ENCODE measurements at places on chromosomes 6 and 20.

DNA sequence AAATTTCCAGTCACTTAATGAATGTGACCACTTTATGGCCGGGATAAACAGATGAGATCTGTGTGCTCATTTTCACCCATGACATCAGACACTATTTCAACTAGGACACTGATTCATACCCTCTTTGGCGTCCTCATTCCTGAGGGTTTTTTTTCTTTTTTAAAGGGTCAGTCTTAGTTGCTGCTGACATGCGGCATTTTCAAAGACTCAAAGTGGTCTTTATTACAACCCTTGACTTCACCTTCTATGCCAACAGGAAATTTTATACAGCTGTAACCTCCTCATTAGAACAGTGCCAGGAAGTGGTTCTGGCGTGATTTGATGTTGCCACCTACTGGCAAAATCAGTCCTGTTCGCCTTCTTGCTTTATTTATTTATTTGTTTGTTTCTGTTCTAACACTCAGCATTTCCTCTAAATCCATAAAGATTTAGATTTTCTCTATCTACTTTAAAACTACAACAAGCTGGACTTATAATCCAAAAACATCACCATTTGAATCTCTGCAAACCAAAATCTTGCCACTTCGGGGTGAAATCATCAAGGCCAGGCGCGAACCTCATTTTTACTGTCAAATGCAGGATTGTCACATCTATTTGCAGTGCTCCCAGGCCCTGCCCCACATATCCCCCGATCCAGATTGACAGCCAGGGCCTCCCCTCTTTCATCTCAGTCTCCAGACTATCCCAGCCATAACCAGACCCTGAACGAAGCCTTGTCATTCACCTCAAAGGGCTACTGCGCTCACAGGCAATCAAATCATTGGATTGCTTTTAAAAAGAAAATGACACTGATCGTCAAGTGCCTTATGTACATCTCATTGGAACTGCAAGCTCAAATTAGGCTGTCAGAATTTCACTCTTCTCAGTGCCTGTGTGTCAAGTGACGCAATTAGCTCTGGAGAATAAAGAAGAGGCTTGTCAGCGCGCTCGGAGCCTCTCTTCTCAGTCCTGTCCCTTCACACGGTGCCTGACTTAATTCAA, 77.5 kb downstream of the C6orf118 start:
- DNase-seq, result peak; percentile 10

DNA sequence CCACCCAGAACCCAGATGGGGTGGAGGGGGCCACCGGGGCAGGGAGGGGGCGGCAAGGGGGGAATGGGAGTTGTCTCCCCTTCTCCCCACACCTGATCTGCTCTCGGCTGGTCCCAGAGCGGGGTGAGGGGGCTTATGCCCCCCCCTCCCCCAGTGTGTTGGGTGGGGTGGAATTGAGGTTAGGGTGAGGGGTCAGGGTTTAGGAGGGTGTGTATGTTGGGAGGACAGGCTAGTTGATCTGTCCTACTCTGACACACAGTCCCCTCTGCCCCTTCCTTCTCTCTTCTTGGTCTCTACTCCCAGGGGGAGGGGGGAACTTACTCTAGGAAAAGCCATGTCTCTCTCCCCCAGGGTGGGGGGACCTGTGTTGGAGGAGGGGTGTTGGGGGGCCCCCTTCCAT, 1.9 kb upstream of the ZBTB9 start:
- DNase-seq, result no peak

GRCh38 chr6:42929821-42930360, 611 bp downstream of the CNPY3 start:
- peak; percentile 21 for DNase-seq

DNA sequence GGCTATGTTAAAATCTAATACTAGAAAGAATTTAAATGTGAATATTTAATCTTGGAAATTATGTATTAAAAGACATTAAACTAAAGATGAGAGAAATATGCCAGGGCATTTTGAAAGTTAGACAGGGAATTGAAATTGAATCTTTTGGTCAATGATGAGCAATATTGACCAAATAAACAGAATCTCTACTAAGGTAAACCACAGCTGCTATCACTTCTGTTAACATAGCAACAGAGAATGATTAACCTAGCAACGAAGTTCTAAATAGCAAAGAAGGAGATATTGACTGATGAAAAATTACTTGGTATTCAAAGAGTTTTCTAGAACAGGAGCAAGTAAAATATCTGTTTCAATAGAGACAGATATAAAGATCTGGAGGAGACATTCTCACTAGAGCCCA, 45.2 kb upstream of the RSPO3 start:
- no peak for DNase-seq

- DNase-seq, result no peak
Observed at GRCh38 chr20:53402233-53403005, 191.2 kb downstream of the ZNF217 start.

Measured in NCI-H1694 (cell line).